ENCODE measurements at places on chromosomes 4 and X.

GRCh38 chr4:55029821-55030503 lies 95.4 kb downstream of the KDR start:
- no peak for DNase-seq

DNA sequence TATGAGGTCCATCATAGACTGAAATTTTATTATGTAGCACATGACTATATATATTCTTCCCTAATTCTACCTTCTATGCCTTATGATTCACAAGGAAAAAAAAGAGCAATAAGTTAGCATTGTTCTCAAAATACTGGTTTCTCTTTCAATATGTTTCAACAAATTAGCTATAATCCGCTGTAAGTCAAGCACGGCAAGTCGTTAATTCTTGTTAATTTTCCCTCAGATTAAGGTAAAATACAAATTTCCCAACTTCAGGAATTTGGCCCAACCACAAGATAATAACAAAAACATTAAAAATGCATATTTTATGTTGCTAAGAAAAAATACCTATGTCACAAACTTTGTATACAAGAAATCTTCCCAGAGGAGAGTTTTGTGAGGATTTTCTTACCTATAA lies 296.5 kb upstream of the GALNTL6 start:
- no peak for DNase-seq

- DNase-seq, result no peak
Measured at GRCh38 chrX:119762718-119763117, 4.3 kb downstream of the SOWAHD start.

- no peak for DNase-seq
Measured at GRCh38 chr4:15100380-15100779, 98.1 kb downstream of the CPEB2 start.

DNA sequence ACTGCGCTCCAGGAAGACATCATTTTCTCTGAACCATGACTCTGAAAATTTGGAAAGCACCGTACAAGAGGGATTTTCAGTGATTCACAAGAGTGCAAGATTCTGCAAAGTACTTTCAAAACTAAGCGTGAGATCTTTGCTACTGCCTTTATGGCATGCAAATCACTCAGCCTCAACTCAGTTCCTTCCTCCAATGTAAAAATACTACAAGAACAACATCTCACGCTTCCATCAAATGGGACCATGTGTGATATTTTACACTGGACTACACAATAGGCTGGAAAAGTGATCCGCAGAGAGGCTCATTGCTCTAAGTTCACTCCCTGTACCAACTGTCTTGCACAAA lies 674 bp upstream of the IL15 start:
- DNase-seq, result no peak

GRCh38 chr4:7770224-7771050 lies 169.2 kb downstream of the AFAP1 start:
- DNase-seq, result no peak

DNA sequence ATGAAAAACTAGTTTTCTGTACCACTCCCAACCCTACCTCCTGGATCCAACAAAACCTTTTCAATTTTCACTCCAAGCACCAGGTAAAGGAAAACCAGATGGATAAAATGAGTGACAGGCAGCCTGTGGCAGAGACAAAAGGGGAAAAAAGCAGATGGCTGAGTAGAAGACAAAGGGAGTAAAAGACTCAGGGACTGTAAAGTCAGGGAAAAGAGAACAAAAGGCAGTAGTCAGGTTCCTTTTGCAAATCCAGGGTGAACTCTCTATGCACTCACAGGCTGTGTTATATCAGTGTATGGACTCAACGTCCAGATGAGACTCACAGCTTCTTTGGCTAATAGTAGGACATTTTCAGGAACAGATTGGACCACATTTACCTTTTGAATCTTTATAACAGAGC lies 54.2 kb downstream of the QRFPR start:
- no peak for DNase-seq

DNA sequence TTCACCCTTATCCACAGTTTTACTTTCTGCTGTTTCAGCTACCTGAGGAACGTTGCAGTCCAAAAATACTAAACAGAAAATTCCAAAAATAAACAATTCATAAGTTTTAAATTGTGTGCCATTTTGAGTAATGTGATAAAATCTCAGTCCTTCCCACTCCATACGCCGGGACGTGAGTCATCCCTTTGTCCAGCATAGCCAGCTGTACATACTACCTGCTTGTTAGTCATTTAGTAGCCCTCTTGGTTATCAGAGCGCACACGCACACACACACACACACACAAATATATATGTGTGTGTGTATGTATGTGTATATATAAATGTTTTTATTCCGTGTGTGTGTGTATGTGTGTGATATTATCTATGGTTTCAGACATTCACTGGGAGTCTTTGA lies 4.8 kb upstream of the CCSER1 start:
- DNase-seq, result peak; percentile 80

- DNase-seq, result peak; percentile 11
Measured at GRCh38 chrX:119539872-119540271, 25.3 kb downstream of the STEEP1 start.

DNA sequence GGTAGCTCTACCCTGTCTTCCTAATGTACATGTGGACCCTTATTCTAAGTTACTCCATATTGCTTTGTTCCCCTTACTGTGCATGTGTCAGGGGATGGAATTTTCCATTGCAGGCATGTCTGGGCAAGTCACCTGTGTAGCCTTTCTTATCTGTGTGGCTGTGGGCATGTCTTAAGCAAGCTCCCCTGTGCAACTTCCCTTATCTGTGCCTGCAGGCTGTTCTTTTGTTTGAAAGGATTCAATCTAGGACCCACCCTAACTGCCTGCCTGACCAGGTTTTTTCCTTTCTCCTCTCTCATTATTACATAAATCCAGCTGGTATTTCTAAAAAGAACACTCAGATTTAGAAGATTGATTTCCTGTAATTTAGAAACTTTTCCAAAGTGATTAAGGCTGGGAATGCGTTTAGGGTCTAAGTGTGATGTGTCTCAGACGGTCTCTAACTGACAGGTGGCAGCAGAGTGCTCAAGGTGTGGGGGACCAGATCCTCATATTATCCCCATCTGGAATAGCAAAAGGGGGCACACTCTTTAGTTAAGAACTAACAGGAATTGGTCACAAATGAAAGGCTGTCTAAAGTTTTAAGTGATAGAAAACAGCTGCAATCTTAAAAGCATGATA lies 198.9 kb upstream of the PPP1R2C start:
- no peak for DNase-seq

- no peak for DNase-seq
Measured at GRCh38 chrX:114584983-114585842, 1.3 kb downstream of the HTR2C start.

- DNase-seq, result no peak
Measured at GRCh38 chrX:33142331-33142730, 69.0 kb downstream of the DMD start.

GRCh38 chrX:148035380-148035779 lies 54.2 kb downstream of the FMR1NB start:
- no peak for DNase-seq

- DNase-seq, result no peak
Measured at GRCh38 chr4:141565379-141566089, 70.8 kb upstream of the IL15 start.

Data from lung microvascular endothelial cell (primary cell).